ENCODE measurements at places on chromosomes 2 and 18.

DNA sequence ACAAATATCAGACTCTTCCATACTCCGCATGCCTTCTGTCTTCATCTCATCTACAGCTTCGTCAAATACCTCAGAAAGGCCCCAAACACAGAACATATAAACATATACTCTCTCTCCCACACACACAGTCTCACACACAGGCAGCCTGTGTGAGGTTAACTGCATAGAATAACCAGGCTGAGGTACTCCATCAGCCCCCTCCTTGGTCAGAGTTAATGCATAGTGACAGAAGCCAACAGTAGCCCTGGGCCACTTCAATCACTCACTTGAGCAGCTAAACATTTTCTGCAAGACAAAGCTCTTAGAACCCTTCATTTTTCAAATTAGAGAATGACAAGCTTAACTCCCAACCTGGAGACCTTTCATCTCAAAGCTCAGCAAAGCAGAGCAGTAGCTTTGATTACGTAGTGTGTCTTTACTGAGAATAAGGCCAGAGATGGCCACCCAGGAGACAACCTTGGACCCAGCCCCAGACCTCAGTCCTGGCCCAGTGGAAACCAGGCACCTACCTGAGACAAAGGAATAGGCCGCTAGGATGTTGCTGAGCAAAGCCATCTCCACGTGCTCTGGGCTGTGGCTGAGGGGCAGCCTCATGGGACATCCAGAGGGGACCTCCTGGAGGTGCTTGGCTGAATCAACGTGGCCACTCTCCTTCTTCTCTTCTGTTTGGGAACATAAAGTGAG, 43.0 kb downstream of the EVA1A start:
- no peak for DNase-seq

- DNase-seq = peak; percentile 25
Measured at GRCh38 chr2:227325839-227326195, 766 bp downstream of the MFF start.

DNA sequence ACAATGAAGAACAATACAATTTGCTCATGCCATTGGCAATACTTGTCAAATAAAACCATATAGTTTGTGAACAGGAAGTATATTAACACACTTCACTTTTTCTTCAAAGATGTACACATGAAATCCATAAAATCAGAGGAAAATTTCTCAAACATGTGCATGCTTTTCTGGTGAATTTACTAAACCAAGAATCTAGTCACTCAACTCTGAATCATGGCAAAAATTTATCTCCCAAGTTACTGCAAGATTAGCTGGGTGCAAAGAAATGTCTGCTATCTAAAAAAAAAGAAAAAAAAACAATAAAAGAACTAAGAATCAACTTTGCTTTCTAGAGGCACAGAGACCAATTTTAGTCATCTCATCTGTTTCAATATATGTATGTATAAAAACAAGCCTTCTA, 419.2 kb downstream of the NR4A2 start:
- no peak for DNase-seq

DNA sequence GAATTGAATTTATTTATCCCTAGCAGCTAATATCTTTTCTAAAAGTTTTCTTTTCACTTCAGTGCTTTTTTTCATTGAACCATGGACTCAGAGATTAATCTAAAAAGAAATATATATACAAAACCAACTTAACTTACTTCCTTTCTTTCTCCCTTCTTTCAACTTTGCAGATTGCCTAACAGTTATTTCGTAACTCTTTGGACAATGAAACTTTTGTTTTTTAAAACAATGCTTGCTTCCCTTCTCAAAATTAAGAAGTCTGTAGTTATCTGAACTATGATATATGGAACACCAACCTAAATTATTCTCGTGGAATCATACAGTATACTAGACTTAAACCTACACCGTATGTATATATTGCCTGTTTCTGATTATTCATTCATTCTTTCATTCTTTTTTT, 62.9 kb downstream of the MIB1 start:
- no peak for DNase-seq

GRCh38 chr2:167875529-167875928, 371.9 kb downstream of the STK39 start:
- DNase-seq = no peak

GRCh38 chr2:189370719-189371118, 70.6 kb upstream of the WDR75 start:
- DNase-seq = no peak

DNA sequence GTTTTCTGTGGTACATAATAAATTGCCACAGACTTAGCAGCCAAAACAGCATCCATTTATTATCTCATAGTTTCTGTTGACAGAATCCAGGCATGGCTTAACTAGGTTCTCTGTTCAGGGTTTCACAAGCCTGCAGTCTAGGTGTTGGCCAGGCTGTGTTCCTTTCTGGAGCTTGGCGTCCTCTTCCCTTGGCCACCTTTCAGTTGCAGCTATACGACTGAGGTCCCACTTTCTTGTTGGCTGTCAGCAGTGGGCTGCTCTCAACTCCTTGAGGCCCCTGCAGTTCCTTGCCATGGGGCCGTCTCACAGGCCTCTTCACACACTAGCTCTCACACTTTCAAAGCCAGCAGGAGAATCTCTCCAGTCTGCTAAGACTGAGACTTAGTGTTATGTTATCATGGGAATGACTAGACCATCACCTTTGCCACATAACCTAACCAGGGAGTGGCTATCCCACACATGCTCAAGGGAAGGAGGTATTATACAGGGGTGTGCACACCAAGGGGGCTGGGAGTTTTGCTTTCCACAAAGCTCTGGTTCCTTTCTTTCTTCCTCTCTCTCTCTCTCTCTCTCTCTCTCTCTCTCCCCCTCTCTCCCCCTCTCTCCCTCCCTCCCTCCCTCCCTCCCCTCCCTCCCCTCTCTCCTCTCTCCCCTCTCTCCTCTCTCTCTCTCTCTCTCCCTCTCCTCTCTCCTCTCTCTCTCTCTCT, 15.8 kb downstream of the RIOK3 start:
- no peak for DNase-seq

- DNase-seq = no peak
Measured at GRCh38 chr2:177640423-177640822, 247.8 kb downstream of the AGPS start.

DNA sequence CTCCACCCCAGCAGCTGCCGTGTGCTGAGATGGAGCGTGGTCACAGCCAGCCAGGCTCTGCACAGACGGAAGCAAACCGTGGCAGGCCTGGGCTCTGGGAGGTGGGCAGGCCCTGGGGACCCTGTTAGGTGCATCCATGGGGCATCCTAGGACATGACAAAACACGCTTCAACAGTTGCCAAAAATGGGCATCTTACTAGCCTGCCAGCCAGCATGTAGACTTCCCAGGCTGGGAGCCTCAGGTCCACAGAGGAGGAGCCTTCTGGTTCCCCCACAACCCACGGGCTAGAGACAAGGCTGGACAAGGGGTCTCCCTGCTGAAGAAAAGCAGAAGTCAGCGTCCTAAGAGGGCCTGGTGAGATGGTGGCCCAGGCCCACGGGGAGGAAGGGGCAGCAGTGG, 139.5 kb downstream of the HDAC4 start:
- DNase-seq = no peak

GRCh38 chr2:240182001-240182400, 41.5 kb upstream of the OTOS start:
- DNase-seq = no peak

DNA sequence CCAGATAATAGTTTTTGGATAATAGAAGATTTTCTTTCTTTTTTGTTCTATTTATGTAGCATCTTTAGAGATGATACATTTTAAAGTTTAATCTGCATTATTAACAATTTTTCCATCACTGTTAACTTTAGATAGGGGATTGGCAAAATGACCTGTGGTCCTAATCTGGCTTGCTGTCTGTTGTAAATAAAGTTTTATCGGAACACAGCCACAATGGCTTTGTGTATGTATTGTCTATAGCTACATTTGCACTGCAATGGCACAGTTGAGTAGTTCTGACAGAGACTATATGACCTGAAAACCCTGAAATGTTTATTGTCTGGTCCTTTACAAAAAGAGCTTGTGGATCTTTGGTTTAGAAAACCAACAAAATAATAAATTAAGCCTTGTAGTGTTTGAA, 97.0 kb upstream of the CERS6 start:
- DNase-seq = no peak

- no peak for DNase-seq
Measured at GRCh38 chr18:35443847-35444246, 53.9 kb downstream of the INO80C start.

DNA sequence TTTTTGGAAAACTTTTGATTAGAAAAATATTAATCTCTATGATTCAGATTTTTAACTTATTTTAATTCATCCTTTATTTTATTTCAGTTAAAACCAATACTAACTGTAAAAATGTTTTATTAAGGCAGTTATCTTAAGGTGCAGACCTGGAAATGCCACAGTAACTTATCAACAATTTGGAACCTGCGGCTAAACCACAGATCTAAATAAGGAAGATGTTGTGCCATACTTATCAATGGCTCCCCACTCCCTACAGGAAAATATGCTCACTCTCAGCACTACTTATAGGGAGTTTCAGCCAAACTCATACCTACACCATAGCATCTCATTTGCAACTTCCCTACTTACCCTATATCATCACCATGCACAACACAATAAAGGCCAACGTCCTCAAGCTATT, 226.9 kb upstream of the KYNU start:
- no peak for DNase-seq

DNA sequence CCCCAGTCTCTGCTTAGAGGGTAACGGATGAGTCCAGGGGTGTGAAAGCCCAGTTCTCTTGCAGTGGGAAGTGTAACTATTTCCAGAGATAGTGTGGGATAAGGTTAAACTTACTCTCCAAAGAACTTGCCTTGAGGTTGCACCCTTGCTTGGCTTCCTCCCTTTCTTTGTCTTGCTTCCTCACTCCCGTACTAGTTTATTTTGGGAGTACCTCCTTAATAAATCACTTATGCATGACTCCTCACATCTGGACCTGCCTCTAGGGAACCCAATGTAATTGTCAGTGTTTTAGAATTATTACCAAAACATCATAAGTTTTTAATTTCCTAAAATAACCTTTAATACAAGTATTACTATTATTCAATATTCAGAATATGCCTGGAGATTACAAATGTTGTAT, 35.2 kb downstream of the CPO start:
- DNase-seq = no peak

GRCh38 chr2:175359710-175360109, 178.2 kb upstream of the ATP5MC3 start:
- DNase-seq = no peak

GRCh38 chr2:128263902-128264331, 54.8 kb downstream of the HS6ST1 start:
- DNase-seq = no peak

DNA sequence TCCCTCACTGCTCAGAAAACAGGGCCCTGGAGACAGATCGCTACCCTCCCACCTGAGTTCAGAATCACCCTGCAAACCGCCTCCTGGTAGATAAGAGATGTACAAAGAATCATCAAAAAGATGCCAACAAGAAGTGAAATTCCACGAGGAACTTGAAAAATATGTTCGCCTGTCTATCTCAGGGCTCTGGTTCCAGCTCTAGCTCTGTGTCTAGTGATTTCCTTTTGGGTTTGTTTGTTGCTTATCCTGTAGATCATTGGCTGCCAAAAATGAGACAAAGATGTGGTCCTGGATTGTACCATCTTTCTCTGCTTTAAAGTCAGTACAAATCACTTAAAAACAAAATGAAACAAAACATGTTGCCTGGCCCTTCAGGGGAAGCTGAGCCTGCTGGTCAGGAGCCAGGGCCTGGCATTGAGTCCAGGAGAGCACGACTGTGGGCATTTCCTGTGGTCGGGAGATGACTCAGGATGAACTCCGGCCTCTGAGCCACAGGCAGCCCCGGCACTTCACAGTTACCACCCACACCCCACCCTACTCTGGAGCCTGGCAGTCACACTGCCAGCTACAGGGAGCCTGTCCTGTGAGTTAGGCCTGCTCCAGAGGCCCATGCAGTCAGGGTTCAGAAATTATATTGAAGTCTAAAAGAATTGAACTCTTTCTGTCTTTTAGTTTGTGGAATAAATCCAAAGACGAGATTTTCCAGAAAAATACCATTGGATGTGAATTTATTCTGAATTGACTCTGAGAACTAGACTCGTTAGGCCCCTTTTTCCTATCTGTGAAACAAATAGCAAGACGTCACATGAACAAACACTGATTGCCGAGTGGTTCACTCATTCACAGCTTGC, 8.0 kb upstream of the ITGB6 start:
- peak; percentile 46 for DNase-seq

DNA sequence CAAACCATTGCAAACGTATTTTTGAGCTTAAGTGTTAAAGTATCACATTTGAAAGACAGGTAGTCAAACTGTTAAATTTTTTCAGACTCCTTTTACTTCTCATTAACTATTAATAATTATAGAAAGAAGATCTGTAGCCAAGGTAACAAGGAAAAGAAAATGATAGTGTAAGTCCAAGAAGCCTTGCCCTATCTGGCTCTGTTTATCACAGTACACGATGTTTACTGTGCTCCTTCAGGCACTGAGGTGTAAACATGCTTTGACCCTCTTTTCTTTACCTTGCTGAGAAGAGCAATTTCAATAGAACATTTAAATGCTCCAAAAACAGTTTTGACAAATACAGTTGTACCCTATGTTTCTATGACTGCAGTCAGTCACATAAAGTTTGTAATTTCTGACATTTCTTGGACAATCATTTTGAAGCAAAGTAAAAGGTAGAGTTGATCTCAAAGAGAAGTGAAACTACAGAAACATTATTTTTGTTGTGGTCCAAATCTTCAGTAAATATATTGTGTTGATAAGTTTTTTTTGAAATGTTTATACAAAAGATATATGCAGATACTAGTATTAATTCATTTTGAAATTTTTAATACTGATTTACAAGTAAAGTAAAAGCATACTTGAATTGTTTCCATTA, 152.6 kb upstream of the KYNU start:
- DNase-seq = no peak

DNA sequence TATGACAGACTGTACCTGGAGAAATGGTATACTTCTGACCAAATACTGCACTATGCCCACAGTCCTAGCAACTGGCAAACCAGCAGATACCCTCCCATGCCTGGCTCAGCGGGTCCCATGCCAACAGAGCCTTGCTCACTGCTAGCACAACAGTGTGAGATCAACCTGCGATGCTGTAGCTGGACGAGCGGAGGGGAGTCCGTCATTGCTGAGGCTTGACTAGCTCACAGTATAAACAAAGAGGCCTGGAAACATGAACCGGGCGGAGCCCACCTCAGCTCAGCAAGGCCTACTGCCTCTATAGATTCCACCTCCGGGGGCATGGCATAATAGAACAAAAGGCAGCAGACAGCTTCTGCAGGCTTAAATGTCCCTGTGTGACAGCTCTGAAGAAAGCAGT, 93.2 kb upstream of the CAB39 start:
- no peak for DNase-seq

- DNase-seq = no peak
Measured at GRCh38 chr2:141611176-141611571, 519.6 kb downstream of the LRP1B start.

DNA sequence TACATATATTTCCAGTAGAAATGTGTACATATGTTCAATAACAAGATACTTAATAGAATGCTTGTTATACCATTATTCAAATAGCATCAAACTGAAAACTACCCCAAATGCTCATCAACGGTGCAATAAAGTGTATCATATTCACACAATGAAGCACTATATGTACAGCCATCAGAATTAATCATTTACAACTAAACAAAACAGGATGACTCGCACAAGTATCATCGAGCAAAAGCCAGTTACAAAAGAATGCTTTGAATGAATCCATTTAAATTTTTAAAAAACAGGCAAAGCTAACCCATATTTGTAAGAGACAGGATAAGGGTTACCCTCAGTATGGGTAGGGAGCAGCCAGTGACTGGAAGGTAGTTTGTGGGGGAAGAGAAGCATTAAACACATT, 132.8 kb upstream of the PDE1A start:
- DNase-seq = no peak
